ENCODE measurements at places on chromosomes 4 and X. TPM values are rescaled to one million over a fixed set of nuclear protein-coding genes. Genes with fewer than 3 reads are reported as not detected.

TMEM35A gene
- polyA plus RNA-seq = not detected

ETDB gene
- polyA plus RNA-seq = not detected

CCKAR gene
- not detected for polyA plus RNA-seq

SLC6A8 gene
- polyA plus RNA-seq = 56.7 TPM

FRAS1 gene
- 4.1 TPM for polyA plus RNA-seq

USP11 gene
- 12.0 TPM for polyA plus RNA-seq

GDI1 gene
- polyA plus RNA-seq = 75.3 TPM

PRR32 gene
- polyA plus RNA-seq = not detected

GPRASP2 gene
- polyA plus RNA-seq = 4.9 TPM

PDGFC gene
- 29.7 TPM for polyA plus RNA-seq

SMIM10 gene
- 0.04 TPM for polyA plus RNA-seq

GABRE gene
- 34.1 TPM for polyA plus RNA-seq

TLR2 gene
- polyA plus RNA-seq = 1.8 TPM

CYP2U1 gene
- 2.6 TPM for polyA plus RNA-seq

TAF7L gene
- polyA plus RNA-seq = 0.06 TPM

SORBS2 gene
- polyA plus RNA-seq = 0.55 TPM

GAB3 gene
- 0.33 TPM for polyA plus RNA-seq

GRCh38 chr4:88159229-88159725, 838 bp upstream of the ABCG2 start:
- no peak for DNase-seq

- DNase-seq = no peak
Observed at GRCh38 chr4:147182041-147182440, 236.4 kb upstream of the TTC29 start.

DNA sequence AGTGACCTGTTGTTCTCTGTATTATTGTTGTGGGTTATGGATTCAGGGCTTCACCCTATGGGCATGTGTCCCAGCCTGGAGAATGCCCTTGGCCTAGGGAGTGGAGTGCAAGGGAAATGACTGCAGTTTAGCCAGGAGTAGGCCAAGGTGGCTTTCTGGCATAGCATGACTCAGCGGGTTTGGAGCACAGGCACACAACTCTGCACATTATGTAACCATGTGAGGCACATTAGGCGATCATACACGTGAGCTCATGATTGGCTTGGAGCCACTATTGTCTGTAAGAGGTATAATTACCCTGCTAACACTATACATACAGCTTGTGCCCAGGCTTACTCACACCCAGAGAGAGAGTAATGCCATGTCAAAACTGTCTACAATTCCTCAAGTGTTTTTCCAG, 35.1 kb upstream of the TACR3 start:
- DNase-seq = peak; percentile 21

DNA sequence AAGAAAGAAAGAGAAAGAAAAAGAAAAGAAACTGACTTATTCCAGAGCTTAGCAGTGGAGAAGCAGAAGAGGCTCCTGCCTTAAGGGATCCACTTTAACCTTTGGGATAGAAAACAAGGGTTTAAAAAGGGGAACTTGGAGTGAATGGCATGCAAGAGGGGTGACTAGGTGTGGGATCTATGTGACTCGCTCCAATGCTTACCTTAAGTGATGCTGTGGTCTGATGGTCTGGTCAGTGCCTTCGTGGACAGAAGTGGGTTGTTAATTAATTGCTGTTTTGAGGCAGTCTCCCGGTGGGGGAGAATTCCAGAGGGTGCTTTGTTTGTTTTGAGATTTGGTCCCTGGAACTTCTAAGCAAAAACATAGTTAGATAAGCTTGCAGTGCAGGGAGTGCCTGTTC, 21.1 kb upstream of the RHOXF1 start:
- DNase-seq = no peak

DNA sequence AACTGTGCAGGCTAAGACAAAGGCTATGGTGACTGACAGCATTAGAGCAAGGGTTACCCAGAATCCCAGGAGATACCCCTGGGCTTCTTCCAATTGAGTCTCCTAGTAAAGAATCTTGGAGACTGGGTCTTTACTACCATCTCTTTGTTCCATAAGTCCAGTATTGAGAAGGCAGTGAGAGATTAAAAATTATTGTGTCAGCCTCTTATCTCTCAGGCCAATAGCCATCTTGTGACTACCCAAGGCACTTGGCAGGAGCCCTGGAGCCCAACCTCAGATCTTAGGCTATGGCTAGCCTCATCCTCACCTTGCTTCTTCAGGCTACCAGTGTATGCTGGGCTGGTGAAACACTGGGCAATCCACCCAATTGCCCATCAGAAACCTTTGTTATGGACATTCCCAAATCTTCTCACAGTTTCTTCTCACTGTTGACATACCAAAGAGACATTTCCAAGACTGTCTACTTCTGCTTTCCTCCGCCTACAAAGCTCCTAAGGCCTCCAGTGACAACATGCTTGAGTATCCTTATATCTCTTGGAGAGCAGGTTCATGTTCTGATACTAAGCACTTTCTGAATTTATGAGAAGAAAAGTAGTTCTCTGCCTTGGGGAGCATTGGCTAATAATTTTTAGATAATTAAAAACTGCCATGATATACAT, 76.3 kb upstream of the STIM2 start:
- no peak for DNase-seq

- no peak for DNase-seq
Observed at GRCh38 chrX:30483996-30484395, 93.6 kb downstream of the TASL start.

GRCh38 chr4:106914223-106914622, 121.9 kb downstream of the DKK2 start:
- no peak for DNase-seq

- no peak for DNase-seq
Observed at GRCh38 chrX:68498044-68498507, 775 bp upstream of the YIPF6 start.

DNA sequence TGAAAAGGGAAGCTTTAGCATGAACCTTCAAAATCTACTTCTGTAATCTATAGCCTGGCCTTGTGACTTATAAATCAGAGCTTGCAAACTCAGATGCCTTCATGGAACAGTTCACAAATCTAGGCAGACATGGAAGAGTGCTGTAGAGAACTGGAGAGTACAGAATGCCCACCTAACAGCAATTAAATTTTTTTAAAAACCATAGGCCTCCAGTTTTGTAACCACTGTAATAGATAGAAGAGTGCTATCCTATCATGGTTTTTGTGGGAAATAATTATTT, 10.4 kb downstream of the MTMR1 start:
- DNase-seq = no peak

DNA sequence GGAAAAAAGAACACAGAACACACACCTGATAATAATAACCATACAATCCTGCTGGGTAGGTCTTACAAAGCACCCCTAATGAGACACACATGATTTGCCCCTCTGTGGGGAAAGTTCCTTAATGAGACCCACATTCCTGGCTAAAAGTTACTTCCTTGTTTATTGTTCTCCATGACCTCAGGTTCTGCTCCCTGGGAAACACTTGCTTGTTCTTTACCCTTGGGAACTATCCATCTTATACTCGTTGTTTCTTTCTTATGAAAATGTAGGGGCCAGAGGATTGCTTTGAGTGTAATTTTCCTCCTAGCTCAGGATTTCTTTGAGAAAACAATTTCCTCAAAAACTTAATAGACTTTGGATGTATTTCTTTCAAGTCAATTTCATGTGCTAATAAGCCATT, 52.1 kb upstream of the PCDH10 start:
- DNase-seq = no peak

GRCh38 chrX:141815904-141816303, 22.2 kb upstream of the MAGEC3 start:
- no peak for DNase-seq

GRCh38 chr4:152159773-152160172, 376.1 kb downstream of the FBXW7 start:
- DNase-seq = no peak

- DNase-seq = no peak
Observed at GRCh38 chr4:15035159-15035558, 32.9 kb downstream of the CPEB2 start.

- DNase-seq = no peak
Observed at GRCh38 chr4:74037076-74037955, 1.2 kb downstream of the CXCL3 start.

GRCh38 chrX:111098874-111099273, 2.9 kb downstream of the PAK3 start:
- no peak for DNase-seq

GRCh38 chrX:79366873-79367749, at the start of gene ITM2A:
Gene ITM2A, minus strand, starts transcription at chrX:79367334. Its CDS starts 119 bp downstream, at chrX:79367215.
- DNase-seq = no peak

GRCh38 chr4:176439611-176440010, 119.8 kb downstream of the SPCS3 start:
- no peak for DNase-seq

DNA sequence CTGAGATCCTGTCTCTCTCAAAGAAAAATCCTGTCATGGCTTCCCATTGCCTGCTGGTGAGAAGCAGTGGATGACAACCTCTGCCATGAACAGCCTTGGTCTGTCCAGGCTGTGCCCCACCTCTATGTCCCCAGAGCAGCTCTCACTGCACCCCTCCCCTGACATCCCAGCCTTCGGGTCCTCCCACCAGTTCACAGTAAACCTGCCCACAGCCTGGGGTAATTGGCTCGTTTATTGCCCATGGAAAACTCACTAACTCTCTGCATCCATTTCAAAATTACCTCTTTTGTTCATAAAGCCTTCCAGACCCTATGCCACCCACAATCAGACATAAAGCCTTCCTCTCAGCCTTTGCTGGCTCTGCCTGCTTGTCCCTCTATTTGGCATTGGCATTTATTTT, 10.7 kb upstream of the HMGB3 start:
- DNase-seq = no peak

DNA sequence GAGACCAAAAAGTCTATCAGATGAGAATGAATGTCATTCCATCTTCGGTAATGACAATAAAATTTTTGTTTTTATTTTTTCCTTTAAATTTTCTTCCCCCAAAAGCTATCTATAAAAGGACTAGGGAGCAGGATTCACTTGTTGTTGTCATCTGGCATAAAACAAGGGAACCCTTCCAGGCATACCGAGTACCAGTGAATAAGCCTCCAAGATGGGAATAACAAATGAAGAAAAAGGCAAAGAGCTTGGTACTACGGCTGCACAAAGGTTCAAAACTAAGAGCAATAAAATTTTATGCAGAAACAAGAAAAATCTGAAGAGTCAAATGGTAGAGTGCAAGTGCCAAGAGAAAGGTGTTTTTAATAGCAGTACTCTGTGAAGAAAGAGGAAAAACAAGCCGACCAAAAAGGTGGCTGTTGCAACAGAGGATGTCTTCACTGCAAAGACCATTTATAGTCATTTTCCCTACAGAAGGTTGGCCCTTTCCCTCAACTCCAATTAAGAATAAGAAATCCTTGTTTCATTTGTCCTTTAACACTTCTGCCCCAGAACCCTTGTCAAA, 25.8 kb downstream of the PPP3CA start:
- DNase-seq = no peak

DNA sequence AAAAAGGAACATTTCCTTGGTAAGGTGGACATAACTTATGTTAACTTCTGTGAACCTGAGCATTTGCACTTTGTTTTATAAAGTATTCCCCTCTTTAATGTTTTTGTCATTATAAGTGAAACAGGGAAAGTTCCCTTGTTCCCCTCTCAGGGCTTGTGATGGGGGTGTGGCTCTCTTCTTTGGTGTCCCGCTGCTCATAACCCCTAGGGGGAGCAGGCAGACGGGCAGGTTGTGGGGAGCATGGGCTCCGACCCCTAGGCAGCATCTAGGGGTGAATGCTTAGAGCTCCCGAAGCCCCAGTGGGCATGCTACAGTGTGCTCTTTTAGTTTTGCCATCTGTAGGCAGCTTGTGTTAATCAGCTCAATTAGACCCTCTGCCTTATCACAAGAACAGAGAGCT, 200.4 kb downstream of the DACH2 start:
- DNase-seq = no peak

DNA sequence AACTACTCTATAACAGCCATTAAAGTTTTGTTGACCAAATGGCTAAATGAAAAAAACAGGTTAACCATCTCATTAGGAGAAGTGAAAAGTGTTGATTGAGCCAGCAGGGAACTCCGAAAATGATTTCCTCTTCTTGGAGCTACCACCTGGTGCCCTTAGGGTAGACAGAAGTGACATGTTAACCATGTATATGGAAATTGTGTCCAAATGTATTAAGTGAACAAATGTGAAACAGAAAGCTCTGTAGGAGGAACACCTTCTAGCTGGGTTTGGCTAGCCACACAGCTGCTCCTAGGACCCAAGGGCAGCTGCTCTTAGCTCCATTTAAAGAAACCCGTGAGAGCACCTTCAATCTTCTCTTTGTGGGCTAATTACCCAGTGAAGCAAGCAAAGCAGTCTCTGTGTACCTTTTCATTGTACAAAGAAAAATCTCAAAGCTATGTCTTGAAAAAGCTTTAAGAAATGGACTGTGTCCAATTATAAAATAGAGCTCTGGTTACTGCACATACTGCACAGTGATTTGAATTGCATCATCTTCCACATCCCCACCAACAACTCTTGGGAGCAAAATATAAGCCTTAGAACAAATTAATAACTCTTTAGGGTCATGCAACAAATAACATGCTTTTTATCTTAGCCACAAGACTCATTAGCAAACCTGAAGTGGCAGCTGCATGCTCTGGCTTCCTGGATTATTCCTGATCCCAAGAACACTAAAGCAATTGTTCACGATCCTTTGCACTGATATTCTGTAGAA, 59.2 kb upstream of the PARM1 start:
- no peak for DNase-seq

DNA sequence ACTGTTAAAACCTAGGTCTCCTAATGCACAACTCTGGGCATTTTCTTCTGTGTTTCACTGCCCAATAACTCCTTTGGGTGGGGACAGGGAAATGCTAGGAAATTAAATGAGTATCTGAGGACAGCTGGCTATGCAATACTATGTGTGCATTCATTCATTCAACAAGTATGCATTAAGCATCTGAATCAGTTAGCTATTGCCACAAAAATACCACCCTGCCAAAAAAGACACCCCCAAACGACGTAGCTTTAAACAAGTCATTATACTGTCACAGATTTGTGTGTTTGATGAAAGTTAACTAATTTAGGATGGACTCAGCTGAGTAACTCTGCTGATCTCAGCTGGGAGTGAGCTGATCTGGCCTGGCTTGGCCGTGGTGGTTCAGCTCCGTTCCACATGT, 29.8 kb upstream of the PTCHD1 start:
- DNase-seq = no peak

DNA sequence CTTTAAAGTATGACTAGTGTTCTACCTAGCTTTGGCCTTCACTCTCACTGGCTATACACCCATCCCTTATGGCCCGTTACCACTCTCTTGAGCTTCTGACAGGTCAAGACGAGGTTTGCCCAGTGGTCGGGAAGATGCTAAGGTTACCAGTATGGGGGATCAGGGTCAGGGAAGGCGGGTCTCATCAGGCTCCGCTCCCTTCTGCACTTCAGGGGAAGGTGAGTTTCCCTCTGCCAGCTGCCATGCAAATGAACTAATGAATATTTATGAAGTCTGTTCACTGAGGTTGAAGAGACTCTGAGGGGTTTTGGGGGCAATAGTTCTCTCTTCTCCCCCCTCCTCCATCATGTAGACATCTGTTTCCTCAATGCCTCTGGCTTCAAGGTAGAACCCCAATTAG, 6.6 kb downstream of the EFNB1 start:
- no peak for DNase-seq

DNA sequence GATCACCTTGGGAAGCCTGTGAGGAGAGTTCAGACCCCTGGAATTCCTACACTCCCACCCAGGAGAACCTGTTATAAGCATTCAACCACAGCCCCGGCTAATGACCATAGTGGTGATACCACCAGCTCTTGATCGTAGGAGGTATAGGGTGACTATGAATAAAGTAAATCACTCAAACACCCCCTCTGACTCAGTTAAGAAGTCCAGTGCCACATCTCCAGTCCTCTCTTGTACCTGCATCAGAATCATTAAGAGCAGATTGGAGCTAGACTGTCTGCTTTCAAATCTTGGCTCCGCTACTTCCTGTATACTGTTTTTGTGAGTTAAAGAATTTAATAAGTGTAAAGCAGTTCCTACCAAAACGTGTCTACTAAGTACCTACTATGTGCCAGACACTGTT, 565.1 kb upstream of the DIPK2B start:
- DNase-seq = no peak
